ENCODE measurements at places on chromosomes 11 and 22.

DNA sequence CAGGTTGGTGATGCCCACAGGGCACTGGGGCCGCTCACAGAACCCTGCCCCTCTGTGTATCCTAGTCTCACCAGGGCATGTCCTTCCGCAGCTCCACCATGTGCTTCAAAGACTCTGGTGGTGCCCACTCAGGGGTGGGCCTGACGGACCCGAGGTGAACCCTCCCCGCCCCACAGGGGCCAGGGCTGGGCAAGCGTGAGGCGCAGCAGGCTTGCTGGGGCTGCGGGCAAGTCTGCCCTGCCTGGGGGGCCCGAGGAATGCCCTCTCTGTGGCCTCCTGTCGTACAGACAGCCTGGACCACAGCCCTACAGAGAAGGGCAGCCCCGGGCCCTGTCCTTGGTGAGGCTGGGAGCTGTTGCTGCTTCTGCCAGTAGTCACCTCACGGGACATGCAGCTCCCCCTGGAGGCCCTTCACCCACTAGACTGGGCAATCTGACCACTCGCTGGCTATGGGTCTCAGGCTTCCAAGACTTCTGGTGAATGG, 40.2 kb downstream of the TBX1 start:
- DNase-seq, result no peak

- DNase-seq, result no peak
Observed at GRCh38 chr22:46031557-46031956, 54.6 kb upstream of the WNT7B start.

DNA sequence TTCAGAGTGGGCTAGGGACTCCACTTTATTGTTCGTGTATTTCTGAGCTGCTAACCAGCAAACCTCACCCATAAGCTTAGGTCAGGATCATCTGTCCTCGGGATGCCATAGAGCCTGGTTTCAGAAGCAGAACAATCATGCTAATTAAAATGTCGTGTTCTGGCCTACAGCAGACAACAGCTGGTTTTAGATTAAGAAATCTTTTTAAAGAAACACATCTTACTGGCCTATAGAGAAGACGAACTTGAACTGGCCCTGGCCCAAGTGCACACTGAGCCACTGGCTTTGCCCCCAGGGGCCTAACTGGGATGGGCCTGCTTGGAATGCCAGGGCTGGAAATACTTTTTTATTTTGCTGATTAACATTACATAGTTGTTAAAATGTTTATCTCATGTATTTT, 63.2 kb downstream of the ALX4 start:
- DNase-seq, result no peak

- DNase-seq, result no peak
Observed at GRCh38 chr11:46977038-46977813, 40.7 kb downstream of the CSTPP1 start.

GRCh38 chr11:66316849-66317251, at the start of gene CD248:
Gene CD248 (minus strand): TSS chr11:66317044. CDS start chr11:66317027, 17 bp downstream.
- DNase-seq, result no peak

DNA sequence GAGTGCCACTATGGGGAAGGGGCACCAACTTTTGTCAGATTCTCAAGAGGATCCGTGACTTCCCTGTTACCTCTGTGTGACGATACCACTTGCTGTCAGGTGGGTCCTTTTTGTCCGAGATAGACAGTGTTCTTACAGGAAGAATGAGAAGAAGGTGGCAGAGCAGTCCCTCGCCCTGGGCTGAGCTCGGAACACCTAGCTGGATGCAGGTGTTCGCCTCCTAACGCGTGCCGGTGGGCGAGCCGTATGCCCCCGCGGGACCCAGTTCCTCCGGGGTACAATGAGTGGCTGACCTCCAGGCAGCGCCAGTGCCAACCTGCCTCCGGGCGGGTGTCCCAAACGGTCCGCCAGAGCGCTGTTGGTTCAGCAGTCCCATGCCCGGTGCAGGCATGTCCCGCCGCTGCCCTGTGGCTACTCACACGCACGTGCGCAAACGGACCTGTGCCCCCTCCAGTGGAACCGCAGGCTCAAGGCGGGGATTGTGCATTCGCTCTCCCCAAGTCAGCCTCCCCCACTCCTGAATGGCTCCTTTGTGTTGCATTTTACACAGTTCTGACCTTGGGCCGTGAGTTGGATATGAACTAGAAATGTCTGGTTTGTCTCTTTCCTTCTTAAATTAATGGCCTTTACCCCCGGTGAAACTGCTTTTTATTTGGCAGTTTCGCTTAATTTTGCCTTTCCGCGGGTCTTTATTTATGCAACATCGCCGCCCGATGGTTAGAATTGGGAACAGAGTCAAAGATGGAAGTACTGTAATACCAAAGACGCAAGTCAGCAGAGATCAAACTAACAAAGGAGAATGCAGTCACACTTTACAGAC, 1.1 kb upstream of the ABTB2 start:
- DNase-seq, result no peak

GRCh38 chr11:125182573-125182972, 18.0 kb downstream of the PKNOX2 start:
- DNase-seq, result no peak

DNA sequence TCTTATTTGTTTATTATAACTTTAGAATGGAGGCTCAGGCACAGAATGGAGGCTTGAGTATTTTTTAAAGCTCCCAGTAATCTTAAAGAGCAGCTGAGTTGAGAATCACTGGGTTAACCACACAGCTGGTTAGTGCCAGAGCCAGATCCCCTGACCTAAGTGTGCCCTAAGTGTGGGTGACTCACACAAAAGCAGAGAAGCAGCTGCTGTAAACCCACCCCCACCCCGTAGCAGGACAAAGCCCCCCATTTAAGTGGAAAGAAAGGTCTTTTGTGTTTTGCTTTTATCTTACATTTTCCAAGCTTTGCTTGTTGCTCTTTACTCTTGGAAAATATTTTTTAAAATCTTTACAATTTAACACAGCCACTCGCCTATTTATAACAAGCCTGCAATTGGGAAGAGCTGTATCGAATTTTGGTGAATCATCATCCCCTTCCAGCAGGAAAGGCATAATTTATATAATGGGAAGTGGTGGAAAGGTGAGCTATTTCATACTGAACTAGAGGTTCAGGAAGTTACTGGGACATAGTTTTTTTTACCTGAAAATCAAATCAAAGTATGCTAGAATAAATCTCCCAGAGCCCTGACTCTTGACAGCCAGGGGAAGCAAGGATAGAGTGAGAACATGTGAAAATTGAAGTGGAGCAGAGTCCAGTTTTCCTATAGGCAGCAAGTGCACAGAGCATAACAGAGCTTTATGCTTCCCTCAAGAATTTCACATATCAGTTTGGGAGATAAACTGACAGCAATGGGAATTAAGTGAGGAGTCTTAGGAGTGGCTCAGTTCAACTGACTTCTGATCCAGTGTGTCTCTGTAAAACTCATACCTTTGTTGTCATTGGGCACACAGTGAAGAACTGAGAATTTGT, 405.7 kb downstream of the AASDHPPT start:
- peak; percentile 50 for DNase-seq
